ENCODE measurements at places on chromosomes 13 and 19.
A peak's percentile ranks its signal among the peaks of the same experiment; 100 is the strongest.

- no peak for DNase-seq
Measured at GRCh38 chr19:11659612-11660011, 62.3 kb downstream of the ZNF627 start.

- no peak for DNase-seq
Measured at GRCh38 chr19:48648134-48648533, 2.1 kb upstream of the CA11 start.

DNA sequence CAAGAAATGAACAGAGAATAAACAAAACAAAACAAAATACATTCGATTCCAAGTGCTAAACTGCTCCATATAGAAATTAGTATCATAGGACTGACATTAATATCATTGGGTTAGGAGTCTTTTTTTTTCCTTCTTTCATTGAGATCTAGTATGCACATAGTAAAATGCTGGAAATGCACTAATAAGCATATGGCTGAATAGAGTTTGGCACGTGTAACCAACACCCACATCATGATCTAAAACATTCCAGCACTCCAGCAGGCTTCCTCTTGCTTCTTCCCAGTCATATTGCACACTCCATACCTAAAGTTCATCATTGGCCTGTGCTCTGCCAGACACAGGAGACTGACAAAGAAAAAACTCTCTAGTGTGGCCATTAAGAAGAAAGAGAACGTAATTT, 117.5 kb downstream of the POU4F1 start:
- no peak for DNase-seq

DNA sequence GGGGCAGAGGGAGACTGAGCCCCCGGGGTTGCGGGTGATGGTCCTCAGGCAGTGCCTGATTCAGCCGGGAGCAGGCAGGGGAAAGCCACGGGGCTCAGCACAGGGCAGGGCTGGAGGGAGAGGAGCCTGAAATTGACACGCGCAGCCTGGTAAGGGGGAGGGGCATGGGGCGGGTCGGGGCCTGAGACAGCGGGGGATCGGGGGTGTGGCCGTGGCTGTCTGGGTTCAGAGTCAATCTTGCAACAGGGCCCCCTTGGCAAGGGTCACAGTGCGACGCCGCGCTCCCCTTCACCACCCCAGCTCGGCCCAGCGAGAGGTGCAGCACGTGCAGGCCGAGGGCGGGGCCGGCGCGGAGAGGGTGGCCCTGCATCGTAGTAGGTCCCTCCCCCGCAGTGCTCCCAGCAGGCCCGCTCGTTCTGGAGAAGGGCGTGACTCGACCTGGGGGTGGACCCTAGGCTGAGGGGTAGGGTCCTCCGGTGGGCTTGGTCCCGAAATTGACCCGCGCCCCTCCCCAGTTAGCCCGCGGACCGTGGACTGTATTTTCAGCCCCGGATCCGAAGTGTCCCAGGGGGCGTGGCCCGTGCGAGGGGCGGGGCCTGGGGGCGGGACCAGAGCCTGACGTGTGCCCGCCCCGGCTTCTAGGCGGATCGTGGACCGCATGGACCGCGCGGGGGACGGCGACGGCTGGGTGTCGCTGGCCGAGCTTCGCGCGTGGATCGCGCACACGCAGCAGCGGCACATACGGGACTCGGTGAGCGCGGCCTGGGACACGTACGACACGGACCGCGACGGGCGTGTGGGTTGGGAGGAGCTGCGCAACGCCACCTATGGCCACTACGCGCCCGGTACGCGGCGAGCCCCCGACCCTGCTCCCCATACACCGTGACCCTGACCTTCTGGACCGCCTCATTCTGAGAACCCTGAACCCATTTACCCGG, 6.0 kb downstream of the RCN3 start:
- peak; percentile 86 for DNase-seq

- no peak for DNase-seq
Measured at GRCh38 chr13:41268764-41269163, 5.4 kb upstream of the MTRF1 start.

DNA sequence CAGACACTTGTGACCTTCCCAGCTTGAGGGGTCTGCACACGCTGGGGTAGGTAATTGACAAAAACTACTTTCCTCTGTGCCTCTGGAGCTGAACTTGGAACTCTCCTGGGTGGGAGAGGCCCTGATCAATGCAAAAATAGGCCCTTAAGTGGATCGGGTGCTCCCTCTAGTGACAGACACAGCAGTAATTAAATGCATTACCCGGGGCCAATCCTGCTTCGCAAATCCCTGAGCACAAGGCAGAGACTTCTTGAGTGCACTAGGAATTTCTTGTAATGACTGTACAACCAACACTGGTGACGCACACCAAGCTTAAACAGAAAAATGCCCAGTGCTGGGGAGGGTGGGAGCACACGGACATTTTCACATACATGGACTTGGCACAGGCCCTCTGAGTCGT, 10.6 kb upstream of the UBE2S start:
- DNase-seq: peak; percentile 46

GRCh38 chr13:31198519-31198918, 1.3 kb upstream of the B3GLCT start:
- no peak for DNase-seq

DNA sequence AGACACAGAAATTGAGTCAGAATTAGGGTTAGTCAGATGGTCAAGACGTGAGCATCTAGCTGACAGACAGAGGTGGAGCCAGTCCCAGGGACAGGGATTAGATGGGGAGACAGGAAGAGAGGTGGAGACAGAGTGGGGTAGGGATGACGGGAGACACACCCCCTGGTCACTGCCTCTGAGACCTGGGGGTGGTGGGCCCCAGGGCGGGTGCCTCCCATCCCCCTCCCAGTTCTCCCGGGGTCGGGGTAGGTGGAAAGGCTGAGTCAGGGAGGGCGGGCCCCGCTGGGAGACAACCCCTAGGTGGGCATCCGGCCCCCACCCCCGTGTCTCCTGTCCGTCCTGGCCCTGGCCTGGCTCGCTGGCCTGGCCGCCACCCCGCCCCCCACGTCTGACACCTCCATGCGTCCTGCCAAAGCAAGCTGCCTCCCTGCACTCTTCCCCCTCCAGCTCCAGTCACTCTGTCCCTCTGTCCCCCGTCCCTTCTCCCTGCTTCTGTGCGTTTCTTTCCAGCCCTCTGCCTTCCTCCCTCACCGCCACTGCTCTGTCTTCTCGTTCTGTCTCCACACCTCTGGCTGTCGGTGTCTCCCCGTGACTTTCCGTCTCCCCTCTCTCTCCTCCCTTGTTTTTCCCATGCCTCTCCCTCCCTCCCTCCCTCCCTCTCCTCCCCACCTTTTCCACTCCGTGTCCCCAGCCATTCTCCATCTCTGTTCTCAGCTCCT, 15.1 kb downstream of the CCDC97 start:
- no peak for DNase-seq

DNA sequence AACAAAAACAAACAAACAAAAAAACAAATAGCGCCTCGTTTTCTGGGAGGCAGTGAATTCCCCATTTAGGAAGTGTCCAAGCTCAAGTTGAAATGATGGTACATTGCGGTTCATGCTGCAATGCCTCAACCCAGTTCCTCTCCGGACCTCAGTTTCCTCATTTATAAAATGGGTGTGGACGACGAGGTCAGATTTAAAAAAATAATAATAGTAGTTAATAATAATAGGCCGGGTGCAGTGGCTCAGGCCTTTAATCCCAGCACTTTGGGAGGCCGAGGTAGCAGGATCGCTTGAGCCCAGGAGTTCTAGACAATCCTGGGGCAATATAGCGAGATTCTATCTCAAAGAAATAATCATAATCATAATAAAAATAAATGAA, 15.5 kb upstream of the ERCC1 start:
- DNase-seq: no peak

DNA sequence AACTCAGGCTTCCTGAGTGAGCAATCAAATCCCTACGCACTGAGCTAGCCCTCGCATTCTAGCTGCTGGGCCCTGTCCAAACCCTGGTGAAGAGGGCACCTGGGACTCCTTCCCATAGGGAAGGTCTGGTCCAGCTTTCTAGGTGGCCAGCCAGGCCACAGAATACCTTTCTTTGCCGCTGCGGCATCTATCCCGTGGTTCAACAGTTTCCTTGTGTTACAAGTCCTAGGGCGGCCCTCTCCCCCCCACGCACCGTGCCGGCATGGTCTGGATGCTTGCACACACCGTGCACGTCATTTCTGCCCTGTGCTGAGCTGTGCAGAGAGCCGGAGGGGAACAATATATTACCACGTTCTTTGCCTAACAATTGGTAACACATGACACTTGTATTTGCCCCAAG, 164.6 kb upstream of the TSHZ3 start:
- no peak for DNase-seq

- DNase-seq: no peak
Measured at GRCh38 chr13:96794669-96795068, 199.6 kb downstream of the OXGR1 start.

- no peak for DNase-seq
Measured at GRCh38 chr19:11296264-11296663, 304 bp downstream of the TSPAN16 start.

DNA sequence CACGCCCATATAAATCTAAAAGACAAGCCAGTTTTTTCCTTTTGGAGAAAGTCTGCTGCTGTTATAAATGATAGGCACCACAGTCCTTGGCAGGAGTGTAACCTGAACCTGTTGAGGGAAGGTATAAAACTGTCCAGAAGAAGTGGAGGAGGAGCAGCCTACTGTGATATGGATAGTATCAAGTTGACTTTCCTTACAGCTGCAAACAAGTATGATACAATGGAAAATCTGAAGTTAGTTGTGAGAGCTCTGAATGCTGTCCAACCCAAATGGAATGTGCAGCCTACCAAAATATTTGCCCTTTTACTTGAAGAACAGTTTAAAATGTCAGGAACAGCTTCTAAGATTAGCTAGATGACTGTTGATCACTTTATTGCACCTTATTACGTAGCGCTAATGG, 399.6 kb downstream of the FGF14 start:
- DNase-seq: no peak

DNA sequence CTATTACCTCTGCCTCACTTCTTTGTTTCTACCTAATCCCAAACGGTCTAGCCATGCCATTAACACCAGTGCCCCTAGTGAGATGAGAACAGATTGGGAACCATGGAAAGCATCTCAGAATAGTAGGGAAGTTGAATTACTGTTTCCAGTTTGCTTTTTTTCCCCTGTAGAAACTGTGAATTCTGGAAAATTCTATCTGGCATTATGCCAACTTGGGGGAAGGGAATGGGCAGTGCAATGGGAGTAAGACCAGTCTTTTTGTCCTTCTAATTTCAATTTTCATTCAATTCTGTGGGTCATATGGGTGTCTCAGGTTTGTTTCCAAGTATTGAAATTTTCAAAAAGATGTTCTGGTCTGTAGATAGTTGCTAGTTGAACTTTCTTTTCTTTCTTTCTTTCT, 1666.1 kb downstream of the SLITRK1 start:
- DNase-seq: no peak

DNA sequence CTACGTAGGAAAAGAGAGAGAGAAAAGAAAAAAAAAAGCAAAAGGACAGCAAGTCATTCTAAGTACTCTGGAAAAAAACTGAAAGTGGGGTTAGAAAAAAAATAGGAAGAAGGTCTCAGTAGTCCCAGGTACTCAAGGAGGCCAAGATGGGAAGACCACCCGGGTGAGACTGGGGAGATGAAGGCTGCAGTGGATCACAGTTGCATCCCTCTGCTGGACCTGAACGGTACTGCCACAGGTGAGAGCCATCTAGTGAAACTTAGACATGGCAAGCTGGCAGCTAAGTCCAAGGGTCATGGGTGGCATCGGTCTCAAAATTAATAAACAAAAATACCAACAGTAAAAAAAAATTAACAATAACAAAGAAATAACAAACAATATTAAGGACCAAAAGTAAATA, 41.0 kb upstream of the ZNF91 start:
- no peak for DNase-seq

DNA sequence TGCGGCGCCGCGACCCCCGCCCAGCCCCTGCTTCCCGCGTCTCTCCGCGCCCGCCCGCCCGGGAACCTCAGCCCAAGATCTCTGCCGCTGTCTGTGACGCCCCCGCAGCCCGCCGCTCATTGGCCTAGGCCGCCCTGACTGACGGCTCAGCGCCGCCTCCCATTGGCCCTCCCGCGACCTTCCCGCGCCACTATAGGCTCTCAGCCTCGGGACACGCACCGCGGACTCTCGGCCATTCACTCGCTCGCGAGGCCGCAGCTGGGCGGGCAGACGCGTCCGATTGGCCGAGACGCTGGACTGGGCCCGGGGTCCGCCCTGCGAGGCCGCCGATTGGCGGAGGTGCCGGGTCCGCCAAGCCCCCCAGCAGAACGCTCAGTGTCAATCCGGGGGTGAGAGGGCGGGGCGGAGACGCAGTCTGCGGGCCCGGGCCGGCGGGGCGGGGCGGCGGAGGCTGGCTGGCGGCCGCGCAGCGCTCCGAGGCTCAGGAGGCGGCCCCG, at the start of gene PRKACA:
Gene PRKACA (minus strand): TSS at position 95 of the 497 bp plus-strand sequence. CDS start 215 bp downstream, outside the sequence.
- peak; percentile 97 for DNase-seq

DNA sequence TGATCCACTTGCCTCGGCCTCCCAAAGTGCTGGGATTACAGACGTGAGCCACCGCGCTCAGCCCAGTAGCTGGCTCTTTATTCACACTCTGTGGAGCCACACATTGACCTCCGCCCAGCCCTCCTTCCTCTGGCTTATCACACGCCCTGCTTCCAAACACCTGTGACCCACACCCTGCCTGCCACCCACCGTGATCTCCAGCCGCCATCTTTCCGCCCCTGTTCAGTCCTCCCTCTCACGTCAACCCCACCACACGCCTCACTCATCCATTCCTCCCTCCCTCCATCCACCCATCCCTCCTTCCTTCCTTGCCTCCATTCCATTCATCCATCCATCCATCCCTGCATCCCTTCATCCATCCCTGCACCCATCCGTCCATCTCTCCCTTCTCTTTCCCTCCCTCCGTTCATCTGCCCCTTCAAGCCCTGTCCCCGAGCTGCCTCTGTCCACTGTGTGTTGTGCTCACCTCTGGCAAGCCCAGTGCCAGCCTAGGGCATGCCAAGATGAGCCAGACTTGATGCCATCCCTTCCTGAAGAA, 17.6 kb downstream of the ZNF296 start:
- DNase-seq: no peak

DNA sequence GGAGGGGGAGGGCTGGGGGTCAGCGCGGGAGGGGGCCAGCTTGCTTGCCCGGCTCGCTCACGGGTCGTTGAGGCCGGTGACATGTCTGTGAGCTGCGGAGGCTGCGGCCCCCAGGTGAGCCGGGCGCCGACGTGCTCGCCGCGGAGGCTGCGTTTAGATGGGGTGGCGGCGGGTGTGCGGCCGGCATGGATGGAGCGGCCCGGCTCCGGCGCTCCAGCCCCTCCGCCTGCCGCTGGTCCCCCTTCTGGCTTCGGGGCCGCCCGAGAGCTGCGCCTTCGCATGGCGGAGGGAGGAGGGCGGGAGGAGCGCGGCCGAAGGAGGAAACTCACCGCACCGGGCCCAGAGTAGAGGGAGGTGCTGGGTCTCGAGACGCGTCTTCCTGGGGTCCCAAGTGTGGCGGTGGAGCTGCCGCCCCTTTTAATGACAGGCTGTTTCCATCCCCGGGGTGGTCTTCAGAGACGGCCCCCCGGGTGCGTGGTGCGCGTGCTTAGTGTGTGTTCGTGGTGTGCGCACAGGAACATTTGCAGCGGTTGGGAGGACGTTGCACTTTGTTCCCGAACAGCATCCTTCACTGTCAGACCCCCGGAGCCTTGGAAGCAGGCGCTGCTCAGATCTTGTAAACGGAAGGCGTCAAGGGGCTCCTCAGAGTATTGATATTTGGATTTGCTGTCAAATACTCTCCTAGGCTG, at the start of gene AKAP11:
Gene AKAP11 (plus strand): TSS at position 38 of the 689 bp plus-strand sequence. CDS start 14,197 bp downstream, outside the sequence.
- peak; percentile 33 for DNase-seq

GRCh38 chr19:58368561-58369360, 6.2 kb upstream of the ZNF497 start:
- no peak for DNase-seq

GRCh38 chr19:17757125-17757524, 5.8 kb downstream of the FCHO1 start:
- DNase-seq: no peak

Measured in stimulated activated CD4-positive, alpha-beta T cell treated with anti-CD3 and anti-CD28 coated beads, Interleukin-4, amount 100 ng/mL, for 4 hours (primary cell).